NCI-H526 treated with DMSO at 0.1 percent for 48 hours (cell line): ENCODE measurements at places on chromosomes 5 and 9.

DNA sequence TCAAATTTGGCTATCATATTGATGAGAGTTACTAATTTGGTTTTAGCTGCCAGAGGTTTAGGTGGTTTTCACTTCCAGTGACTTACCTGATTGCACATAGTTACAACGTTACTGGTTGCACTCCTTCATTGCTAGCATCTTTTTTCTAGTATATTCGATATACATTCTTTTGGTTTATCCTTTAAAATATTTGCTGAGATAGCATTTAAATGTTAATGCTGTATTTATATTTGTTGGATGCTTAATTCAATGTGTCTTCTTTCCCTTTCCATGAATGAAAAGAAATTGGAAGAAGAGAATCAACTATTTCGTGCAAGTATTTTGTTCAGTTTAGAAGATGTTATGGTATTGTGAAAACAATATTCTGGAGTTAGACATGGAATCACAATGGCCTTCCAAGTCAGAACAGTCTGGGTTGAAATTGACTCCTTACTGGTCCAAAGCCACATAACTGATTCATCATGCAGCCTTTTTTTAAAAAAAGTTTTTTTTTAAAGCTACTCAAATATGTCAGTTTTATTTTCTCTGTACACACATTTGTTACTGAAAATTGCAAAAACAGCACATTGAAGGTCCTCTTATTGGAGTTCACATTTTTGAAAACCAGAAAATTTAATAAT, 2.2 kb downstream of the SPIN1 start:
- DNase-seq: no peak

DNA sequence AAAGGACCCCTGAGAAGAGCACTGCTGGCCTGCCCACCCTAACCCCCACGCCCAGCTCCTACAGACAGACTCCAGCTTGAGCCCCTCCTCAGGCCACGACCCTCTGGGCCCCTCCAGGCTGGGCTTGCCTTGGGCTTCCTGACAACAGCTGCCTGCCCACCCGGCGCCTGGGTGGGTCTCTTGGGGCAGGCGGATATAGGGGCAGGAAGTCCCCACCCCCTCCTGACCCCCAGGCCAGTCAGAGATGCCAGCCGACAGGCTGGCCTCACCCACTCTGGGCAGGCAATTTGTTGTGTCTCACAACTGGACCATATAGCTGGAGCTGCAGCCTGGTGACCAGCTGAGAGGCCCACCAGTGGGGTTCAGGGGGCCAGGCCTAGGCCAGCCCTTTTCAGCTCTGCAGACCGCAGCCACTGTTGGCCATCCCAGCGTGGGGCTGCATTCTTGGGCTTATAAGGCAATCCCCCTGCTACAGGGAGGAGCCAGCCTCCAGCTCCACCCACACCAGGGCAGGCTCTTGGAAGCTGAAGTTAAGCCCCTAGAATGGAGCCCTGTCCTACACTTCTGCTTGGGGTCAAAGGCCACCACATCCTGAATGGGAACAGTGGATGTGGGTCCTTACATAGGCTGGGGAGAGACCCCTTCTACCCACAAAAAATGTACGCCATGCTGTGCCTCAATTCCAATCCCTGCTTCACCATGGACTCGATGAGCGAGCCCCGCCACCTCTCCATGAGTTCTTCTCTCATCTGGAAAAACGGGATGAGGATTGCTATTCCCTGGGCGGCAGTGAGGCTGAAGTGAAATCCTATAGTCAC, 2.0 kb downstream of the PDLIM7 start:
- no peak for DNase-seq

- DNase-seq: no peak
These were observed 101.1 kb downstream of the TLE4 start for GRCh38 chr9:79672891-79673290.

- DNase-seq: no peak
These were observed 38.0 kb upstream of the CCDC152 start for GRCh38 chr5:42718591-42718990.

- DNase-seq: no peak
These were observed 185.8 kb downstream of the CD180 start for GRCh38 chr5:67010684-67011409.

GRCh38 chr9:15423231-15423985, 732 bp downstream of the SNAPC3 start:
- peak; percentile 69 for DNase-seq

DNA sequence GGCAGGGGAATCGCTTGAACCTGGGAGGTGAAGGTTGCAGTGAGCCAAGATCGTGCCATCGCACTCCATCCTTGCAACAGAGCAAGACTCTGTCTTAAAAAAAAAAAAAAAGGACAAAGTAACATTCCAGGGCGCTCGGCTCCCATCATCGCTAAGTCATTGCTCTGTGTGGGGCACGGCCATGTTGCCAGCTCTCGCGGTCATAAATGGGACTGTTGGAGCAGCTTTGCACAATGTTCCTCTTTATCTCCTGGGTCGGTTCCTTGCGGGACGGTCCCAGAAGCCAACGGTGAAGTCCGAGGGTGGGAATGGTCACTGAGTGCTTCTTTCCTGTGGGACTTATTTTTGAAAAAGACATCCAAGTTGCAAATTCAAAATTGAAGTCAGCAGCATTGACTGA, 65.5 kb downstream of the HMCN2 start:
- DNase-seq: no peak

- DNase-seq: no peak
These were observed 76.1 kb downstream of the SHB start for GRCh38 chr9:37992924-37993349.
